Amniotic epithelial cell (primary cell): ENCODE measurements at places on chromosomes 12 and 14.

DNA sequence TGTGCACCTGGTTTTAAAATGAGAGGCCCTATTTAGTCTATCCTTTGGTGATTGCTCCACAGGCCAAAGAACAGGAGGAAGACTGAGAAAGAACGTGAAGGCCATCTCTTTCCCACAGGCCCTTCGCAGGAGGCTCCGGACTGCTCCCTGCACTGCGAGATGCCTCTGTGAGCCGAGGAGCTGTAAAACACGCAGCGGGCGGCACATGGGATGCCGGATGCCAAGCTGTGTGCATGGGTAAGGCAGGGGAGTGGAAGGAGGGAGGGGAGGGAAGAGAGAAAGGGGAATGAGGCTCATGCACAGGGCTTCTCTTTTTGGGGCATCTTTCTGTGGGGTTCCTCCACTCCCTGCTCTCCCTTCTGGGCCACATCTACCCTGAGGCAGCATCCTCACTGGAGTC lies 61.6 kb downstream of the SPTB start:
- no peak for DNase-seq

- no peak for DNase-seq
Measured at GRCh38 chr12:52647601-52648000, 4.4 kb downstream of the KRT2 start.

DNA sequence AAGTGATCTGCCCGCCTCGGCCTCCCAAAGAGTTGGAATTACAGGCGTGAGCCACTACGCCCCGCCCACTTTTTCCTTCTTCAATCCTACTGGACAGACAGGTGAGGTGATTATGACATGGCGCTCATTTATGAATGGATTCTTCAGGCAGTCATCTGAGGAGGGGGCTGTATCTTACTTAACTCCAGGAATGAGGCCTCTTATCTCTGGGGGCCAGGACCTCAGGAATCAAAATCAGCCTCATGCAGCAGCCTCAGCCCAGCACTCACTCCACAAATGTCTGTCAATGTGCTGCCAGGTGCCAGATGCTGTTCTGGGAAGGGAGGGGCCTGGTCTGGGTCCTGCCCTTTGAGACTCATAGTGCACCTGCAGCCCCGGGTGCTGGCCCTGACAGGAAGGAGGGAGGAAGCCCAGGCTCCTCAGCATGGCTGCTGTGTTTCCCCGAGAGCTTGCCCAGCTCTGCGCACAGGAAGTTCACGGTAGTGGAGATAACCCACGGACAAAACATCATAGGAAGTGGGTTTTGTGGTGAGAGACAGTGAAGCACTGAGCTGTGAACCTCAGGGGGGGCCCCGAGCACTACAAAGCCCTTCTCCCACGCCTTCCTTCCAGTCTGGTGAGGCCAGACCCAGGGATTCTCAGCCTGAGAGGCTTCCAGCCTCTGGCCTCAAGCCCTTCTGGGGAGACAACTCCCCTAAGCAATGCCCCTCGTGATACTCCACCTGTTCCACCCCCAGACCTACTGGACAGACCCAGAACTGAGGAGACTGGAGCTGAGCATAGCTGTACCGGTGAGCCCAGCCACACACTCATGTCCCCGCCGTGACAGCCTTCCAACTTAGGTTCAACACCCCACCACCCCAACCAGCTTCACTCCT lies 22.3 kb downstream of the GALNT6 start:
- peak; percentile 95 for DNase-seq

GRCh38 chr12:31315044-31315715 lies 10.8 kb downstream of the SINHCAF start:
- DNase-seq, result peak; percentile 85

- DNase-seq, result peak; percentile 98
Measured at GRCh38 chr14:23115039-23115731, 3.9 kb downstream of the CEBPE start.

DNA sequence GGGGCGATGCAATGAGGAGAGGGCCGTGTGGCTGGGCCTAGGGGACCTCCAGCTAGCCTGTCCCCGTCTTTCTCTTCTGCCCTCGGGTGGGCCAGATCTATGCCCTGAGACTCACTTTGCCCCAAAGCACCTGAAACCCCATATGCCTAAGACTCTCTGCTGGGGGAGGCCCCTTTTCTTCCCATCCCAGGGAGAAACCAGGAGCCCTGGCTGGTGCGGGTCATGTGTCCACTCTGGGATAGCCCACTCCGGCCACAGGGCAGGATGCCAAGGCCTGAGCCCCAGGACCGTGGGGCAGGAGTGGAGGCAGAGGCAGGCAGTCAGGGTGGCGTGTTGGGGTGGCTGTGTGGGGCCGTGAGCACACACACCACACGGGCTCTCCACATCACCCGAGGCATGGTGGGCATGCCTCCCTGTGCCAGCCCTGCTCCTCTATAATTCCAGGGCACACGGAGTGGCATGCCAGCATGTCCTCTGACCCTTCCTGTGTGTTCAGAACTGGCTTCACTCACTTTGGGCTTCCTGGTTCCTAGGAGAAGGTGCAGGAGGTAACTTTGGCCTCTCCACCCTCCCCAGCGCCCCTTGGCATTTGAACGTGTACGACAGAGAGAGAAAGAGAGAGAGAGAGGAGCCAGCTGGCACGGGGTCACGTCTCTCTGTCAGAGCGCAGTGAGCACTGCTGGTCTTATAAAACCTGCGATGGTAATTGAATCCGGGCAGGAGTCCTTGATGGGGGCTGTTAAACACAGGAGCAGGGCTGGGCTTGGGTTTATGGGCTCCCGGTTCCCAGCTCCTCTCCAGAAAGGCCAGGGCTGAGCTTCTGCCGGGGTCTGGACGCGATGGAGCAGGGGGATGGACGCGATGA lies 144.2 kb downstream of the KIF26A start:
- no peak for DNase-seq

GRCh38 chr12:40693207-40693821 lies 1.1 kb downstream of the CNTN1 start:
- no peak for DNase-seq

GRCh38 chr14:96100161-96101064 lies 61.3 kb downstream of the C14orf132 start:
- DNase-seq, result peak; percentile 76

- no peak for DNase-seq
Measured at GRCh38 chr12:99413751-99414150, 233.8 kb upstream of the GARIN6 start.

GRCh38 chr12:20457582-20457981 lies 89.2 kb downstream of the PDE3A start:
- DNase-seq, result no peak

DNA sequence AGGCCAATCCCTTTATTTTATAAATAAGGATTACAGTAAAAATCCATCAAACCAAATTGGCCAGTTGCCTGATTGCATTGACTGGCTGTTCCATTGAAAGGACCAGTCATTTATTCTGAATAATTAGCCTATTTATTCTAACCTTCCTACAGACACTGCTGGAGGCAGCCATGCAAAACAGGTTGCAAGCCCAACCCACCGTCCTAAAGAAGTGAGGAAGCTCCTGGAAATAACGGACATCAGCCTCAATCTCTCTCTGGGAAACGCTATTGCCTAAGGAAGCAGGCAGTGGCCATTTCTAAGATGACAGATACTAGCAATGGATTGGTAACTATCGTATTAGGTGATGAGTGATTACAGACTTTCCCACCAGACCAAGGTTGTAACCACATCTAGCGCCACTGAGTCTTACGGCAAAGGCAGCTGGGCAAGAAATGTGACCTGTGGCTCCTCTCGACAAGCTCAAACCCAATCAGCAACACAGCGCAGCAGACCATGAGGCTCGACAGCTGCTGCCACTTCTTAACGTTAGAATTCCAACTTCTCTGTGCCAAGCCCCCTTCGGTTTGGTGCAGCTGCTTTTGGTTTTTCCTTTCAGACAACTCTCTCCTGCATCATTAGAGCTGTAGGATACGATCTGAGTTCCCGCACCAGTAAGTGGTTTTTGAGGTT lies 134.2 kb downstream of the KCNK10 start:
- no peak for DNase-seq

GRCh38 chr12:19895246-19896020 lies 456.1 kb downstream of the AEBP2 start:
- DNase-seq, result no peak

DNA sequence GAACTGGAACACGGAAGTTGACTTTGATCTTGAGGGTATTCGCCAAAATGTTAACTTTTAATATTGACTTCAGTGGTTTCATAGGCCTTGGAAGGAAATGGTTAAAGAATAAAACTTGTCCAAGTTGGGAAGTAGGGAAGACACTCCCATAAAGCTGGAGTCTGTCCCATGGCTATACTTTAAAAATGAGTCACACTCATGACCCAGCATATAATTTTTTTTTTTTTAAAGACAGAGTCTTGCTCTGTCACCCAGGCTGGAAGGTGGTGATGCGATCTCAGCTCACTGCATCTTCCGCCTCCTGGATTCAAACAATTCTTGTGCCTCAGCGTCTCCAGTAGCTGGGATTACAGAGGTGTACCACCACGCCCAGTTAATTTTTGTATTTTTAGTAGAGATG lies 19.6 kb downstream of the TMPRSS12 start:
- peak; percentile 40 for DNase-seq

DNA sequence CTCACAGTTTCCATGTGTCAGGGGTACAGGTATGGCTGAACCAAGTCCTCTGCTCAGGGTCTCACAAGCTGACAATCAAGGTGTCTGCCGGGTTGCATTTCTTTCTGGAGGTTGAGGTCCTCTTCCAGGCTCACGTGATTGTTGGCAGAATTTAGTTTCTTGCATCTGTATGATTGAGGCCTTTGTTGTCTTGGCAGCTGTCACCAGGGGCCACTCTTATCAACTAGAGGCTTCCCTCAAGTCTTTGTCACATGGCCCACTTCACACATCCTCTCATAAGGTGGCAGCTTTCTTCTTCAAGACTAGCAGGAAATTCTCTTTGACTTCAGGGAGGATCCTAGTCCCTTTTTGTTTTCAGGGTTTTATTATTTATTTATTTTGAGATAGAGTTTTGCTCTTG lies 46.0 kb upstream of the FOS start:
- DNase-seq, result no peak

DNA sequence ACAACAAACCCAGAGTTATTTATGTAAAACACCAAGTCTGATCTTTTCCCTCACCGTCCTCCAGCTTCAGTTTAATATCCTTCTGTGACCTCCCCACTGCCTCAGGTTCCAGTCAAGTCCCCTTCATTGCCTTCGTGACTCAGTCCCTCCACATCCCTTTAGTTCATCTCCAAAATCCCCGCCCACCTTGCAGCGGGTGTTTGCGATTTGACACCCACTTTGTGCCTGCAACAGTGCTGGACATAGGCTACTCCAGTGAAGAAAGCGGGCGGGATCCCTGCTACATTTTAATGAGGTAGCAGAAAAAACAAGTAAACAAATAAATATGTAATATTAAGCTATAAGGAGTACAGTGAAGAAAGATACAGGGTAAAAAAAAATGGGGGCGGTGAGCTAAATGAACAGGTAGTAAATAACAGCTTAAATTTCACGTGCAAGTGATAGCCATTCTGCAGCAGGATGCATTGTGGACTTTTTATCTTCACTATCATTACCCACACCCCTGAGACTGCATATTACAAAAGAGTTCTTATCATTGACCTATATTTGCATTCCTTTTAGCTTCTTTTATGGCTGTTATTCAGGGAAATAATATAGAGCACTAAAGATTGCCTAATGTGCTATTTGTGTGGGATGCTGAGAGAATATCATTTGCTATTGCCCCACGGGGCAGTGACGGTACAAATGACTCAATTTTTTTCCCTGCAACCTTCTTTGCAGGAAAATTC lies 222.8 kb upstream of the NUDT4 start:
- peak; percentile 92 for DNase-seq

DNA sequence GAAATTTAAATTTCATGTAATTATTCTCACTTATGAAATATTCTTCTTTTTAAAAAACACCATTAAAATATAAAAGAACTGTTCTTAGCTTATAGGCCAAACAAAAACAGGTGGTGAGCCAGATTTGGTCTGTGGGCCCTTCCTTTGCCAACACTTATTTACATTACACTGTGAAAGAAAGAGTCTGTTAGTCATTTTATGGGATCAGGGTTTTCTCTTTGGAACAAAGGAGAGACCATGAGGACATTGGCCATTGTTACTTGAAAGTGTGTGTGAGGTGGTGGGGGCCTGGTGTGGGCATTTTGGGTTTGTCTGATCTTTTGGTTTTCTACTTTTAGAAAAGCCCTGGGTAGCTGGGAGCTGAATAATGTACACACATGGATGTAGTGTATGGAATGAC lies 62.7 kb downstream of the TTC6 start:
- no peak for DNase-seq

DNA sequence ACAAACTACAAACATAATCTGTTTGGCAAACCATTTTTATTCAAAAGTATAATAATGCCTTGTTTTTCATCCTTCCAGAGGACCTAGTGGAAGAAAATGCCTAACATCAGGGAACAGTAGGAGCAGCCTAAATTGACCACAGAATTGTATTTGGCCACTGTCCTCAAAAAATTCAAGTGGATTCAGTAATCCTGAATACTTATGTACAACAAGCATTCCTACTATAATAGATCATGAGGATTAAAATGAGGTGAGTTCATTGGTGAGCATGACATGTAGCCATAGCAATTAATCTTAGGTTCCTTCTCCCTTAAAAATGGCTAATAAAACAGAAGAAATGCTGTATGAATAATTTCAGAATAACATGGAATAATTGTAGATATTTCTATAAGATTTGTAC lies 209.3 kb downstream of the DAD1 start:
- DNase-seq, result peak; percentile 6

DNA sequence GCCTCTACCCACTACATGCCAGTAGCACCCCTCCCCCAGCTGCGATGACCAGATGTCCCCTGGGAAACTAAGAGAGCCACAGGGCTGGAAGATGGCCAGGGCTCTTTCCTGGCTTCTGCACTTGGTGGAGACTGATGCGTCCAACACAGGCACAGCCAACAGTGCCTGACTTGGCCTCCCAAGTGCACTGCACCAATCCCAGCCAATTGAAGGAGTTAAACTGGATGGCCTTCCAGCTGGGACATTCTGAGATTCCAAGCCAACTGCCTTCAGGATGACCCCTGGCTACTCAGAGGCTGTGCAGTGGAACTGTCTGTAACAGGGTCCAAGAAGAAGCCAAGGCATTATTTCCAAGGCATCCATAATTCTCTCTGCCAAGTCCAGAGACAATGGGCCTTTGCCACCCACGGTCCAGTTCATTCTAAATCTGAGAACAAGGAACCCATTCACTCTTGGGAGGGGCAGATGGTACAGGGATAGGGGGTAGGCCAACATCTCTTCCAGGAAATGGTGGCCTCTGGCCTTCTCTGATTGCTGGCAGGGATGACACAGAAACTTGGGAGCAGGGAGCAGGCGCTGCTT lies 35.2 kb downstream of the PRIMA1 start:
- DNase-seq, result no peak

DNA sequence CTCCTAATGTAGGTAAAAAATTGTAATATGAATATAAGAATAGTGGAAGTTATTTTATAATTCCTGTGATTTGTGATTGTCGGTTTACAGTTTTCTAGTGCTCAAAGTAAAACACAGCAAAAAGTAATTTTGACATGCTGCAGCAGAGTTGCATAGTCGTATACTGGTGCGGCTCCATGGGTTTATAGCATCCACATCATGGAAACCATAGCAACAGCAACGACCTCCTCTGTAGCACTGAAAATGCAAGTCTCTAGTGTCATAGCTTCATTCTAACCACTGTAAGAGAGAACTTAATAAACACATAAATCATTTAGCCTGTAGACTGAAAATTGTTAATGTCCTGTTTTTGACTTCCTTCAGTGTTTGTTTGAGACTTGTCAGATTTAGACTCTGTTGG lies 574.3 kb downstream of the KCNH5 start:
- no peak for DNase-seq
